ENCODE measurements at places on chromosomes 5 and 9.
A peak's percentile ranks its signal among the peaks of the same experiment; 100 is the strongest.

DNA sequence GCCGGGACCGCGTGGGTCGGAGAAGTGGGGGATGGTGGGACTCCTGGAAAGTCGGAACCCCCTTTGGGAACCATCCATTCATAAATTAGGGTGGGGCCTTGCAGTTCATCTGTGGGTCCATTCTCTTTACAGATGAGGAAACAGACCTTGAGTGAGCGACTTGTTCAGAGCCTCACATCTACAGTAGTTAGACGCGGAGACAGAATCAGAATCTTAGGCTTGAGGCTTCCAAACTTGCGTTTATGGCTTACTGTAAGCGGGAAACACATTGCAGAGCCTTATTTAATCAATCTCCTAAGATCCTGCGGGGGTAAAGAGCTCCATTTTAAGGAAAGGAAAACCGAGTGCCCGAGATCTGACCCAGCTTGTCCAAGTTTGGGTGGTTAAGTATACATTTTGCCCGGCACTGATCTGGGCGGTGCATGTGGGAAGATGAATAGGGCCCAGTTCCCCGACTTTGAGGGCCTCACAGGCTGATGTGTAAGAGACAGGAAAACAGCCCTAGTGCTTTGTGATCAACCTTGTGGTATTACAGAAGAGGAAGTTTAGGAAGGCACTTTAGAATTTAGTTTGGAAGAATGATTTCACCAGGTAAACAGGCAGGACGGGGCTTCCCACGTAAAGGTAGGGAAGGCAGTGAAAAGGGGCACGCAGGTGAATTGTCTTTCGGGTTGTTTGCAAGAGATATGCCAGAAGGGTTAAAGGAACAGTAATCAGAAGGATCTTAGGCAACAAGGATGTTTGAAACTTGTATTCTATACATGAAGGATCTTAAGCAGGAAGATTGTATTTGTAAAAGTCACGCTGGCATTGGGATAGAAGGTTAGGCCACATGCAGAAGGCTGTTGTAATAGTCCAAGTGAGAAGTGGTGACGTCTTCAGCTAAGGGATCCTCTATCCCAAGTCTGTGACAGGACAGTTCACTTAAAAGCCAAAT lies 744 bp downstream of the TARS1 start:
- no peak for DNase-seq

GRCh38 chr9:113533335-113534225 lies 70.1 kb downstream of the RGS3 start:
- no peak for DNase-seq

GRCh38 chr5:654071-654778 lies 38.9 kb downstream of the TPPP start:
- no peak for DNase-seq

GRCh38 chr9:34047864-34048726 lies 592 bp downstream of the UBAP2 start:
- peak; percentile 51 for DNase-seq

DNA sequence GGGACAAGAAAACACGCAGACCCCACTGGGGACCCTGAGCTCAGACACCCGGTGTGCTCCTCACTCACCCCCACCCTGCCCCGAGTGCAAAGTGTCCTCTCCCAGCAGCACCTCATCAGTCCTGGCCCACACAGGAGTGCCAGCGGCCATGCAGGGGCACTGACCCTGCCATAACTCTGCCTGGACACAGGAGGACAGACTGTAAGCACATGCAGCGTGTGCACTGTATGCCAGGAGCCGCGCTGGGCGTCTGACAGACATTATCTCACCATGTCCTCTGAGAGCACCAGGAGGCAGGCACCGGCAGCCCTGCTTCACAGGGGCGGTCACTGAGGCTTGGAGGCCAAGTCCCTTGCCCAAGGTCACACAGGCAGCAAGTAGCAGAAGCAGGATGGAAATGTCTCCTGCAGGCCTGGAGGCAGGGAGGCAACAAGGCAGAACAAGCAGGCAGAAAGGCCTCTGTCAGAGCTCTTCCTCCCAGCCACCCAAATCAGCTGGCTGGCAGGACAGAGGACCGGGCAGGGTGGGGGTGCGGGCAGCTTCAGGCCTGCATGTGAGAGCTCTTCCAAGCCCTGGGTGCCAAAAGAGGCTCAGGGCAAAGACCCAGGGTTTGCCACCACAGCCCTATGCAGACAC lies 8.4 kb downstream of the EEIG1 start:
- no peak for DNase-seq

GRCh38 chr9:22009506-22009867 lies 382 bp upstream of the CDKN2B start:
- DNase-seq = no peak

- no peak for DNase-seq
Observed at GRCh38 chr9:110744715-110745384, 76.3 kb downstream of the MUSK start.

- no peak for DNase-seq
Observed at GRCh38 chr5:633501-633955, 21.4 kb downstream of the CEP72 start.

DNA sequence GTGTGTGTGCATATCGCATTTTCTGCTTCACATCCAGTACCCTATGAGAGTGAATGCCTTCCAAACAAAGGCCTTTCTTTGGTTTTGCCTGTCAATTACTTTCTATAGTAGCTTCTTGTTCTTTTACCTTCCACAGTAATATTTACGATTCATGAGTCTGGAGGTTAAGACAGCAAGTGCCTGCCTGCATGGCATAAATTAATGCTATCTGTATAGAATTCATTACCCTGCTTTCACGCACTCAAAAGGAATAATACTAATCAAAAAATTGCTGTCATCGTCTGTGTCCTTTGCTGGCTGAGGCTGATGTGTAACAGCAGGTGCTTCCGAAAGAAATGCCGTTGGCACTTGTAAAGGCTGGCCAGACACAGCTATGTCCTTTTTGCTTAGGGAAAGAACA lies 1304.4 kb upstream of the CDH6 start:
- no peak for DNase-seq

DNA sequence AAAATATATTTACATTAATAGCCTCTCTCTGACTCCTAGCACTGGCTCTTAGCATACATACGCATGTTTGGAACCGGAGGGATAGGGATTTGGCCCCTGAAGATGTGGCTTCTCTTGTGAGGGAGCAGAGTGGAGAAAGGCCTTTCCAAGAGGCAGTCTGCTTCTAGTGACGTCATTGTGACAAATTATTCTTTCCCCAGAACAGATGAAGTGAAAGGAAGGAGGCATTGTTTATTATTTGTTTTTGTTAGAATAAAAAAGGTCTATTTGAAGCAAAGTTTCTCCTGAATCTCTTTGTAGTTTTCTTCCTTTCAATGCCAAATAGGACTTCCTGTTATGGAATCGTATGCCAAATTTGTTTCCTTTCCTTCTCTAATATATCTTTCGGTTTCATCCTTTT lies 361.6 kb downstream of the ICE1 start:
- no peak for DNase-seq

GRCh38 chr9:72326641-72327040 lies 38.4 kb downstream of the ZFAND5 start:
- no peak for DNase-seq

DNA sequence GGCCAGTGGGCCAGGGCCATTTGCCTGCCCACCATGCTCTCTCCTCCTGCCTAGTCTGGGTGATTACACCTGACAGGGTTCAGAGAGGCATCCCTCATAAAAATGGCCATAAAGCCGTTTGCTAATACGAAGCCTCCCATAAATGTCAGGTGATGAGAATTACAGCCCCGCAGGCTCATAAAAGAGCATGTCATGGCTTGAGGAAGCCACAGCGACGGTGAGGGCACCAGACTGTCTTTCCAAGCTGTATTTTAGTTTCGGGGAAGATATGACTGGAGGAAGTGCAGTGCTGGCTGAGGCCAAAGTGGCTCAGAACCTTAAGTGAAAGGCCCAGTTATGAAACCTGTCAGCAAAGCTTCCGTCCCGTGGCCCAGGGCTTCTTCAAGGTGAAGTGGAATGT lies 18.5 kb upstream of the TCERG1 start:
- no peak for DNase-seq

DNA sequence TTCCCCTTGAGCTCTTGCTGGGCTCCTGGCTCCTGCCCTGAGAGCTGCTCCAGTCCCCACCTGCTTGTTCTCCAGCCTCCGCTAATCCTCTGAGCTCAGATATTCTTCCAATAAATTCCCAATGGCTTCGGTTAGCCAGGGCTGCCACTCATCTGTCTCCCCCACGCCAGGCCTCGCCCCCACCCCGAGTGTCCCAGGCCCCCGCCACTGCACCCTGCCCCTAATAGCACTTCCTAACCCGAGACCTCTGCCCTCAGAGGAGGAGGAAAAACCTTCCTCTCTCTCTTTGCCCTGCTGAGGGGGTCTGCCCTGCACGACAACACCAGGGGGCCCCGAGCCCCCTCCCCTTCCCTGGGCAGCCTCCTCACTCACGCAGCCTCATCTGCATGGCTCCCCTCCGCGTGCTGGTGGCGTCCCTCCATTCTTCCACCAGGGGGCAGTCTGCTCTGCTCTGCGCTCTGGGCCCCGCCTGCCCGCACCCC lies 5.4 kb upstream of the LCN15 start:
- peak; percentile 69 for DNase-seq

GRCh38 chr5:135216471-135217343 lies 182.3 kb downstream of the MACROH2A1 start:
- DNase-seq = no peak

DNA sequence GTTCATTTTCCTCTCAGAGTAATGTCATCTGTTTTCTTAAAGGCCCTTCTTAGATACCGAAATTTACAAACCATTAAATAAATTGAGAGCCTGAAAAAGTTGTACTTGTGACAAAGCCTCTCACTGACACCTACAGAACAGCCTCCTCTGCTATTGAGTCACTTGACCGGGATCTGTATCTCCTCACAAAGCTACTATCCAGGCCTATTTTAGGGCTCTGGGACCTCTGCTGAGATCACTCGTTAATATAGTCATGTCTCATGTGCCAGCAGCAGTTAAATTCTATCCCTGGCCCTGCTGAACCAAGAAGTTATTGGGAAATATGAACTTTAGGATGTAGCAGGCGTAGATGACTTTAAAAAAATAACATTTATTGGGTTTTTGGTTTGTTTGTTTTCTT lies 31.1 kb downstream of the FBXO38 start:
- no peak for DNase-seq

All from GM12891 (cell line).